ENCODE measurements at places on chromosomes 2 and 18.
A peak's percentile ranks its signal among the peaks of the same experiment; 100 is the strongest.

- DNase-seq, result no peak
Measured at GRCh38 chr2:102258025-102258385, 53.4 kb upstream of the IL1RL1 start.

- DNase-seq, result no peak
Measured at GRCh38 chr2:207091176-207091575, 74.6 kb downstream of the KLF7 start.

- DNase-seq, result peak; percentile 30
Measured at GRCh38 chr18:54958704-54959625, at the start of gene CCDC68. Gene CCDC68, minus strand, starts transcription at chr18:54959461. Its CDS starts 16,670 bp downstream, at chr18:54942791.

DNA sequence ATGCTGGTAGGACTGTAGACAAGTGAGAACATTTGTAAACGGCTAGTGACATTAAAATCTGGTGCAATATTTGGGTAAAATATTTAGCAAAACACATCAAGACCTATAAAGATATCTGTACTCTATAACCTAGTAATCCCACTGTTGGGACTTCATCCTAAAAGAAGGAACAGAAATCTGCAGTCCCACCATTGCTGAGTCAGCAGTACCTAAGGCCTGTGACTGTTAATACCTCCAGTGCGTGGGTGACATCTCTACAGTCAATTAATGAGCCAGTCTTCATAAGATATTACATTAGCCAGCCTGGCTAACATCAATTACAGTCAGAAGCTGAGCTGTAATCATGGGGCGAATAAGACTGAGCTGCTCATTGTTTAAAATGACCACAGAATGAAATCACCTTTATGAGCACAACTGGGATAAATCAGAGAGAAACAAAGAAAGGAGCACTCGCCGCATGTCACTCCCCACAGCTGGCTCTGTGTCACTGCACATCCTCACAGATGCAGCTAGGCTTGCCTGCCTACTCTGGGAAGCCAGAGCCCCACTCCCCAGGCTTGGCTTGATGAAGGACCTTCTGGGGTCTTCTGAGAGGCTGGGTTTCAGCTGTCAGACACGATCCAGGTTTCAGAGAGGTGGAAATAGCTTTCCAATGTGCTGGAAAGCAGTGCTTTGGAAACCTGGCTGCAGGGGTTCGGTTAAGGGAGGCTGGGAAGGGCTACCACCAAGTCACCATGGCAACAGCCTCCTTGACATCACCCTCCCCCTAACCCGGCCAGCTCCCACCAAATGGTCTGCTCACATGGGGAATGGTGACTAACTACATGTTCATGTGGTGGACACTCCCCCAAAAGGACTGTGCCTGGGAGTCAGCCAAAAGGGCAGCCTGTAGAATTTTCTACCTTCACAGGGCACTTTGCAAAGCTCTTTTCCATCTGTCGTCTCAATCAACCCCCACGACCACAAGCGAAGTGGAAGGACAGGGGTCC lies 145.0 kb downstream of the ZBTB7C start:
- DNase-seq, result no peak

GRCh38 chr18:53789376-53790247 lies 434.9 kb downstream of the MBD2 start:
- DNase-seq, result no peak

- DNase-seq, result peak; percentile 70
Measured at GRCh38 chr2:16031848-16032159, 91.5 kb downstream of the MYCN start.

DNA sequence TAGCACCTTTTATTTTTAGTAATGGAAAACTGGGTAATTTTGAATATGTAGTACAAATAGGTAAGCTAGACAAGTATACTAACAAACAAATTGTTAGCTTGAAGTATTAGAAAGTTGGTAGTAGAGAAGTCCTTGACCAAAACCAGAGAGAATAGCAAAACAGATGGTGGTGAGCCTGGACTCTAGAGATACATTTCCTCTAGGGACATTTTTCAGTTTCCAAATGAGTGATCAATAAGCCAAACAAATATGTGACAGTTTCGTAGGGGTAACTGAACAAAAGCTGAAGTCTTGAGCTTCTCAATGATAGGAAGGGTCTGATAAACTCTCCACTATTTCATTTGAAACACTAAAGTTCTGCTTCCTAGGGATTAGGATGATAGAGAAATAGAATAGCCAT lies 692.0 kb upstream of the FAM98A start:
- no peak for DNase-seq

DNA sequence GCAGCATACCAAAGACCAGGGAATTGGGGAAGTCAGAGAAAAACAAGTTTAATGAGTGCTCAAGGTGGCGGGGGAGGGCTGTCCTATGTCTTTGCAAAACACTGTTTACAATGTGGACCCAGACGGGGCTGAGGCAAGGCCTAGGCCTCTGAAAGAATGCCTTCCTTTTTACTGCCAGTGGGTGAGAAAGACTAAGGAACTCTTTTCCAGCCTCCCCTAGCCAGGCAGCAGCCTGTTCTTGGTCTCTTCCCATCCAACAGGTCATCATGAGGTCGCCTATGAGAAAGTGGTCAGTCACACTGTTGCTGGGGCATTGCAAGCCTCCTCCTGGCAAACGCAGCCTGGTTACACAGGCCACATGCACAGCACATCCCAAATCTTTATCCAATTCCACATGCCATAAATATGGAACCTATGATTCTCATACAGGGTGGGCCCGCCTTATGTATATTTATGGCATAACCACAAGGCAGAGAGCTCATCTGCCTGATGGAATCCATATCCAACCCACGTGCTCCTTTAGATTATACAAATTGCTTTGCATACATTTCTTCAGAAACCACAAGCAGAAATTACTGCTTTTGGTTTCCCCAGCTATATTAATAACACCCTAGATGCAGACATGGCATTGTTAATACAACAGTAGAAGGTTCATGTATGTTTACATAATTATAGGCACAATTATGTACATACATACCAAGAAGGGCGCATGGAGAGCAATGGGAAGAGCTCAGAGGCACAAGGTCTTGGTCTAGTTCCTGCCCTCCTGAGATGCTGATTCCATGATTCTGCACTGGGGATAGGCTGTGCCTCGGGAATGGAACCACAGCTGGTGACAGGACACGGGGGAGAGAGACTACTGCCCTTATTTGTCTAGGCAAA lies 48.6 kb downstream of the NRP2 start:
- DNase-seq, result no peak

DNA sequence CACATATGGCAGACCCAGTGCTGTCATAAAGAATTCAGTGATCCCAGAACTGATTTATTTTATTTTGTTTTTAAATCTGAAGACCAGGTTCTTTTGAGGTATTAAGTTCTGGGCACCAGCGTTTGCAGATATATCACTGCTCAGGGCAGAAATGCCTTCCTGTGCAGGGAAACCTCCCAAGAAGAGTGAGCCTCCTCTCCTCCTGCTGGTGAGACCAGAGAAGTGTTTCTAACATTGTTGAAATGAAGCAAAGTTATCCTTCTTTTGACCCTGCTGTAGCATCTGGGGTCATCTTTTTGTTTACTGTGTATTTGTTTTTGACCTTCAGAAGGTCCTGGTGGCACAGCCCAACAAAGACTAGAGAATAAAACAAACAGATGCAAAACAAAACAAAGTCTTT lies 94.0 kb downstream of the AQP4 start:
- DNase-seq, result no peak

DNA sequence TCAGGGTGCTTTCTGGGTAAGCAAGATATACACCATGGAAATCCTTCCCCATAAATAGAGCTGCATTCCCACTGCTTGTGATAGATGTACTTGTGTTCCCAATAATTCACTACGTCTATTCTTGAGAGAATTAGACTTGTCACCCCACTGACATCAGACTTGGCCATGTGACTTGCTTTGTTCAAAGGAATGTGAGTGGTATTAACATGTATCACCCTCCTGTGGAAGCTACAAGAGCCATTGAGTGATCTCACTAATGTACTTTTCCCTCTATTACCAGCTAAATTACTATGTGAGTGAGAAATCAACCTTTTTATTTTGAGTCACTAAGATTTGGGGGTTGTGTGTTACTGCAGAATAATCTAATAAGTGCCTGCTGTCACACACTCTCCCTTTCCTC lies 176.0 kb downstream of the CCDC178 start:
- DNase-seq, result no peak

DNA sequence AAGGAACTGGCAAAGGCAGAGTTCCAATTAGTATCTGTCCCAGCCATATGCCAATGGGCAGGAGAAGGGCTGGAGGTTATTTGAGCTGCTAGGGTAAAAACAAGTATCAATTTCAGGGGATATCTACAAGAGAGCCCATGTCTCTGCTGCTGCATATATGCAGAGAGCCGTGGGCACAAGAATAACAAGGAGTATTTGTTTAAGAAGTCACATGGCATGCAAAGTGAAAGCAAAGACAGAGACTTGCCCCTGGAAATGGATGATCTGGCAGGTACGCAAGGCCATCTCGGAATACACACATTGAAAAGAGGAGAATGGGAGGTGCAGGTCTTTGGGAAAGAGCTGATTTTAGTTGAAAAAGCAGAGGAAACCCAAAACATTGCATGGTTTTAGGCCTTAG lies 170.6 kb downstream of the EVA1A start:
- DNase-seq, result no peak

DNA sequence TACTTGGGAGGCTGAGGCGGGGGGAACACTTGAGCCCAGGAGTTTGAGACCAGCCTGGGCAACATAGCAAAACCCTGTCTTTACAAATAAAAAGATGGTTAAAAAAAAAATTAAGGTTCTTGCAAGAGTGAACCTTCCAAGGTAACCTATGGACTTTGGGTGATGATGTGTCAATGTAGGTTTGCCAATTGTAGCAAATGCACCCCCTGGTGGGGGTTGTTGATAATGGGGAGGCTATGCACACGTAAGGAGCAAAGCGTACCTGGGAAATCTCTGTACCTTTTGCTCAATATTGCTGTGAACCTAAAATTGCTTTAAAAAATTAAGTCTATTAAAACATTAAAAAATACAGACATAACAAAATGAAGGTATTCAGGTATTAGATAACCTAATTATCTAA lies 70.4 kb downstream of the CWC22 start:
- no peak for DNase-seq

DNA sequence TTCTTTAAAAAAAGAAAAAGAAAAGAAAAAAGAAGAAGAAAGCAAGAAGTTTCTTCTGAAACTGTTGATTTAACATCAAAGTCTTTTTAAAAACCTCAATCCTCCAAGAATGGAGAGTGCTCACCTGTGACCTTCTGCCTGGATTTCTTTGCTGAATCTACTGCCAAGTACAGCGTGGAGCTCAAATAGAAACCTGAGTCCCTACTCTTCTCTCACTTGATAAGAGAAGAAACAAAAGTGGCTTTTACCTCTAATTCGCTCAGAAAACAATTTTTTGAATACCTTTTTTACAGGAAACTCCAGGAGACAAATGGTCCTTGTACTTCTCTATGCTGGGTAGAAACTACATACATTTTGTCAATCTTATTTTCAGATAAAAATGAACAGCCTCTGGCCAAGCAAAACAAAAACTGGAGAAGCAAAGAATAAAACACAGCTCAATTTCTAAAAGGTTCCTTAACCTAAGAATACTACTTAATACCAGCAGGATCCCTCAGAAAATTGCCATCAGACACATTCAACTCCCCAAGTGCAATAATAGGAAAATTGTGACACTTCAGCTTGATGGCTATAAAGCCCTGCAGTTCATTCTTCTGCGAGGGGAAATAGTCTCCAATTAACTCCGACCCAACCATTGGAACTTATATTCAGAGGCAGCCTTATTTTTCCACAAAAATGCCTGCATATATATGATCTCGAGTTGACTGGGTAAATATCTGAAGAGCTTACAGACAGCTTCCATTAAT lies 85.8 kb downstream of the GRB14 start:
- no peak for DNase-seq

DNA sequence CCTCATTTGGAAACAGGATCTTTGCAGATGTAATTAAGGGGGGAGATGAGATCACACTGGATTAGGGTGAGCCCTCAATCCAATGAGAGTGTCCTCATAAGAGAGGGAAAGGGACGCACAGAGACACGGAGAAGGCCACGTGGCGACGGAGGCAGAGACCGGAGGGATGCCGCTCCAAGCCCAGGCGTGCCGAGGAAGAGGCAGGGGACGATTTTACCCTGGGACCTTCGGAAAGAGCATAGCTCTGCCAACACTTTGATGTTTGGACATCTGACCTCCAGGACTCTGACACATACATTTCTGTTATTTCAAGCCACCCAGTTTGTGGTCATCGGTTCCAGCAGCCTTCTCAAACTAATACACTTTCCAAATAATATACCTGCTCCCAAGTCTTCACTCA lies 84.4 kb upstream of the ZCCHC2 start:
- DNase-seq, result no peak

- no peak for DNase-seq
Measured at GRCh38 chr2:196076778-196077568, 8.3 kb upstream of the DNAH7 start.

DNA sequence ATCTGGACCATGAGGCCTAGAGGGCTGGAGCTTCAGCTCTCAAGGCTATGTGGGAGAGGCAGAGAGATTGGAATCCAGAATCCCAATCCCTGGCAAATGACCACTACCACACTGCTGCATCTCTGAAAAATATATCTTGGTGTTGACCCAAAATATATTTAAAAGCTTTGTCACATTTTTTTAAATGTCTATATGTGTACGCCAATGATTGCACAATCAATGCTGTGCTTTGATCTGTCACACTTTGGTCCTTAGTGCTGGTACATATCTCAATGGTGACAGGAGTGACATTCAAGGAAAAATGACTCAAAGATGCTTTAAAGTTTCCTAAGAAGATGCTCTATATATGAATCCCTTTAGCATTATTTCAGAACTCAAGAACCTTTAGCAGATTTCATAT lies 31.7 kb upstream of the NEDD4L start:
- no peak for DNase-seq

GRCh38 chr2:163970058-163970813 lies 234.4 kb upstream of the FIGN start:
- no peak for DNase-seq

DNA sequence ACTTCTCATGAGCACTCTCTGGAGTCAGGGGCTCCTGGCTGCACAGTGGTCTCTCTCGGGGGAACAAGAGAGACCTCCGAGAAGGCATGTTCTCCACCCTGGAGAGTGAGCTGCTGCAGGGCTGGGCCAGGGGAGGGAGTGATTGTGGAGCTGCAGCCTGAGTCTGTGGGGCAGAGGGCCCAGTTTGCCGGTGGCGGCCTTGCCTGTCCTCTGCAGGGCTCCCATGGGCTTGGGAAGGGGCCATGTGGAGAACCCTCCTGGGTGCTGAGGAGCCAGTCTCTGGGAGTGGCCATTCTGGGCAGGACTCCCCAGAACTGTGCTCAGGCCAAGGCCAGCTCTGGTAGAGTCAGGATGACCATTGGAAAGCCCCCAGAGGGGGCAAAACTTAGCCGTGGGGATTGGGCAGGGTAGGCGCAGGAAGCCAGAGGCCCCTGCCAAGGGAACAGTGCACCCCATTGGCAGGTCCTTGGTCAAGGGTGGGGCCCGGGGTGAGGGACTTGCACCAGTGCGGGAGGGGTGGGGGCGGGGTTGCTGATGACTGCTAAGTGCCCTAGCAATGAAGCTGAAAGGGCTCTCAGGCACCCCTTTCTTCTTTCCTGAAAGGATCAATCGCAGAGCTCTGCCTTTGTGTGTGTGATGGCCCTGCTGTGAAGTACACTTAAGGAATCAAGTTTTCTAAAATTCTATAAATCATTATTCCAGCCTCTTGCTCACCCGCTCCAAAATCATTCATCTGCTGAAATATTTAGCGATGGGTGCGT lies 69.7 kb upstream of the BOD1L2 start:
- DNase-seq, result no peak

Measured in prostate gland (tissue), 2 donors.